ENCODE measurements at places on chromosomes 16 and 17. TPM values are rescaled to one million over a fixed set of nuclear protein-coding genes. Genes with fewer than 3 reads are reported as not detected.

DNA sequence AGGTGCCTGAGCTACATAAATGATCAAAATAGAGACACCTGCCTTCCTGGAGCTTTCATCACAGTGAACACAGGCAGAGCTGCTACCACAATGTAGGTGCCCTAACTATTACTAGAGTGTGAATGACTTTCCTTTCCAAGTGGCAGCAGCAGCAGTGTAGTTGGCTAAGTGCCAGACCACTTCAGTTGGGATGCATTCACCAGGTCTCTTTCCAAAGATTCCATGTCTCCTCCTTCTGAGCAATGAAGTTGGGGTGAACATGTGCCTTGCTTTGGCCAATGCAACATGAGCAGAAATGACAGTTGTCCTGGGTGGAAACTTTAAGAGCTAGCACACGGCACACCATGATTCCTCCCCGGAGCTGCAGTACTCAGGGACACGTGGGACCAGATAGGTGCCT lies 23.3 kb upstream of the CACNG4 start:
- DNase-seq, result no peak

DNA sequence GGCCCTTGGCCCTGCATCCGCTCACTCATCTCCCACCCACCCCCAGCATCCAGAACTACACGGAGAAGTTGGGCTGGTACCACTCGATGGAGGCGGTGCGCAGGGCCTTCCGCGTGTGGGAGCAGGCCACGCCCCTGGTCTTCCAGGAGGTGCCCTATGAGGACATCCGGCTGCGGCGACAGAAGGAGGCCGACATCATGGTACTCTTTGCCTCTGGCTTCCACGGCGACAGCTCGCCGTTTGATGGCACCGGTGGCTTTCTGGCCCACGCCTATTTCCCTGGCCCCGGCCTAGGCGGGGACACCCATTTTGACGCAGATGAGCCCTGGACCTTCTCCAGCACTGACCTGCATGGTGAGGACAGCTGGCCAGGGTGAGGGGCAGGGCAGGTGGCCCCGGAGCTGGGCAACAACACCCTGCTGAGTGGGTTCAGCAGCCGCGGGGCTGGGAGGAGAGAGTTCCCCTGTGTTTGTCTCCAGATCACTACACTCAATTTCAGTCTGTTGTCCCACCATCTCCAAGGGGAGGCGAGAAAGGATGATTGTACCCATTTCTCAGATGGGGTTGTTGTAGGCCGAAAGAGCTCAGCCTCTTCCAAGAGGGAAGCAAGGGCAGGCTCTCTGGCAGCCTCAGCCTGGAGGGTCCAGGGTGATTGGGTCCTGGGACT lies 14.4 kb downstream of the MMP15 start:
- DNase-seq, result no peak

DNA sequence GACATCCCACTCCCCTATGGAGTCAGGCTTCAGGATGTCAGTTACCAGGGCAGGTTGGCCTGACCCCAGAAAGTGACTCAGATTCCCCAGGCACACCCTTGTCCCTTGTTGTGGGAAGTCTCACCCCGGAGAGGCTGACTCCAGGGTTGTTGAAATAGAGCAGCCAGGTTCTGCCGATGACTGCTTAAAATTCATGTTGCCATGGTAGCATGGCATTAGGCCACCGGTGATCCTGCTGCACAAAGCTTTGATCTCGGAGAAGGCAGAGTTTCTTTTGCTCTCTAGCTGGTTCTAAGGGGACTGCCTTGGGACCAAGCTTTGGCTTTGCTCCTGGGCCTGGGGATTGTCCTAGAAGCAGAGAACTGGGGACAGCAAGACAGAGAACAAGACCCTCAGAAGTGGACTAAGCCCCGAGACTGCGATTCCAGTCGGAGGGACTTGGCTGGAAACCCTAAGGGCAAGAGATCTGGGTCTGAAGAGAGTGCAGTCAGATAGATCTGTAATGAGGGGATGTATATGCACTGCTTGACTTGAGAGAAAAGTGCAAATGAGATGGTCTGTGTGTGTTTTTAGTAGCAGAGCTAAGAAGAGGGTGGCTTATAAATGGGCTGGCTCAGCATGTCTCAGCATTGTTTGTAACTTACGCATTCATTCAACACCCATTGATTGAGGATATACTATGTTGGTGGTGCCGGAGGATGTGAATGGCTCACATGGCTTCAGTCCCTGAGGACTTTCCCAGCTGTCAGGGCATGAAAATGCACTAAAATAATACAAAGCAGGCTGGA lies 106.9 kb downstream of the RGS9 start:
- no peak for DNase-seq

- DNase-seq, result no peak
These were observed 10.7 kb upstream of the ZNF423 start for GRCh38 chr16:49866595-49867071.

GRCh38 chr17:80665792-80666191 lies 121.2 kb downstream of the RPTOR start:
- DNase-seq, result no peak

GRCh38 chr16:628321-629061 lies 2.3 kb upstream of the WFIKKN1 start:
- DNase-seq, result no peak

DNA sequence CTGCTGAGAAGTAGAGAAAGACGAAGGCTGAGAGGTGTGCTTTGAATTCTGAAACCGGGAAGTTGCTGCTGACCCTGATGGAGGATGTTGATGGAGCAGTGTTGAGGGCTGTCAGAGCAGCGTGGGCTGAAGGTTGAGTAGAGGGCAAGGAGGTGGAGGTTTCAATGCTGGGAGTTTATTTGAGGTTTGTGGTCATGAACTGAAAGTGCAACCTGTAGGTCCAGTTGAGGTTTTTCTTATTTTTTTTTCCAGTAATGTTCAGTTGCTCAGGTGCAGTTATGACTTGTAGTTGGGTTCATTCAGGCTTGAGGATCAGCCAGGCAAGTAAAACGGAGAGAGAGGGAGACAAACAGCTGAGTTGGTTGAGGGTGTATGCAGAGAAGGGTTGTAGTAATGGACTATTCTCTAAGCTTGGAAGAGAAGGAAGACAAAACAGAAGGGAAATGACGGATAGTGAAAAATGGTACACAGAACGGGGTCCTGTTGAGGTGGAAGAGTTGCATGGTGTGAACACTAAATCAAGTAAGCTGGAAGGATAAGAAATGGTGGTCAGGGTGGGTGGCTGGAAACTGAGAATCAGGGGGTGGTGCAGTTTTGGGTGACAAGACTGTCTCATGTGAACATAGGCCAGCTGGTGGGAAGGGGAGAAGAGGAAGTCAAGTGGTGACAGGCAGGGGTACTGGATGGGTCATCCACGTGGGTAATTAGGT lies 8.7 kb upstream of the UBE2G1 start:
- DNase-seq, result no peak

The HLF gene
- total RNA-seq, result not detected

The CACNG4 gene
- total RNA-seq, result not detected

The CDH15 gene
- under 0.01 TPM for total RNA-seq

The MED9 gene
- 11.2 TPM for total RNA-seq

The MYH1 gene
- total RNA-seq, result not detected

The PMM2 gene
- 53.1 TPM for total RNA-seq
